Stimulated activated CD8-positive, alpha-beta memory T cell treated with anti-CD3 and anti-CD28 coated beads, Interleukin-15, amount 100 ng/mL, for 4 hours (primary cell): ENCODE measurements at places on chromosomes 6 and 20.

DNA sequence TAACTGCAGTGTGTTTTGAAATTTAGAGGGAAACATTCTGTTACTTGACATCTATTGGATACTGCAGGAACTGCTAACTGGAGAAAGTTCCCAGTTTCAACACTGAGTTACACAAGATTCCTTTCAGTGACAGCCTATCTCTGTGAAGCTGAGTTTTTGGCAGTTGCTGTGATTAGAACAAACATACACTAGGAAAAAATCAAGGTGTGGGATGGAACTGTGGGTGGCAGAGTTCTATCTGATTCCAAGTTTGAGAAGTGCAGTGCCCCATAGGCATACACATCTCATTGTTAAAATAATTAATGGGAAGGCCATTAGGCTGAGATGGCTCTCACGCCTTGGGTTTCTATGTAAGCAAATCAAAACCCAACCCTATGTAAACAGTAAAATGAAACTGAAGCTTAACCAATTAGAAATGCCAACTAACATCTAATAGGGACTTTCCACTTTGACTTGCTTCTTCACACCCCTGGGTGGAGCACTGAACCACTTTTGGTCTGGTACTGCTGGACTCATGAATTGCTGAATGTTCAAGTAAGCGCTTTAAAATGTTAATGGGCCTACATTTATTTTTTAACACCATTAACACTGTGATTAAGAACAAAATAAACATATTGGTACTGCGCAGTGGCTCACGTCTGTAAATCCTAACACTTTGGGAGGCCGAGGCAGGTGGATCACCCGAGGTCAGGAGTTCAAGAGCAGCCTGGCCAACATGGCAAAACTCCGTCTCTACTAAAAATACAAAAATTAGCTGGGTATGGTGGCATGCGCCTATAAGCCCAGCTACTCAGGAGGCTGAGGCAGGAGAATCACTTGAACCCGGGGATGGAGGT is 55.2 kb upstream of the TBC1D7 start:
- DNase-seq = no peak

DNA sequence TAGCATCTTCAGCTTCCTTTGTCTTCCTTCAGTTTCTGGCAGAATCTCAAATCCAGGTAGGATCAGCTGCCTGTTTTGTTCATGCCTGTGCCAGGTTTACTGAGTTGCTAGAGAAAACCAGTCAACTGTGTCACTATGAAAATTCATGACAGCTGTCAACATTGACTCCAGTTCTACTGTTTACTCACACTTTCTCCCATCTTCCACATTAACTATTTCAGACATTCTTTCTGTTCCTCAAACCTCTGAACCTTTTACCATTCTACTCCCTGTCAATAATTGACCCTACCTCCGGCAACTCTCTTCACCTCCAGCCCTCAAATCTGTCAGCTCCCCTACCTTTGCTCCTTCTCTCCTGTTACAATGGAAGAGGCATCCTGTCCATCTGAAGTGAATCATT is 8.5 kb downstream of the ENPP4 start:
- DNase-seq = no peak

GRCh38 chr20:59788811-59789397 is 144.5 kb downstream of the SYCP2 start:
- no peak for DNase-seq

- no peak for DNase-seq
Measured at GRCh38 chr20:14712302-14712739, 374.9 kb upstream of the FLRT3 start.

GRCh38 chr6:3386374-3386857 is 70.4 kb downstream of the SLC22A23 start:
- no peak for DNase-seq

DNA sequence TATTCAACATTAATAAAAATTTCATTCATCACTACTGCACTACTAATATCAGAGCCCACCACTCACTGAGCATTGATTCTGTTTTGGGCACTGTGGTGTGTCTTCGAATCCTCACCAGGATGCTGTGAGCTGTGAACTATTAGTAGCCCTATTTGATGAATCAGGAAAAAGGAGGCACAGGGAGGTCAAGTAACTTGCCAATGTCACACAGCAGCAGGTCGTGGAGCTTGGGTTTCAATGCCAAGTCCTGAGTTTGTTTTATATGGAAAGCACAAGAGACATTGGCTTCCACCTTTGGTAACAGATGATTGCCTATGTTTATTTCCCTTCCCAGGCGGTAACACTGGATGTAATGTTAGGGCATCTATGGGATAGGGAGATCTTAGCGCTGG is 15.0 kb downstream of the NQO2 start:
- no peak for DNase-seq

DNA sequence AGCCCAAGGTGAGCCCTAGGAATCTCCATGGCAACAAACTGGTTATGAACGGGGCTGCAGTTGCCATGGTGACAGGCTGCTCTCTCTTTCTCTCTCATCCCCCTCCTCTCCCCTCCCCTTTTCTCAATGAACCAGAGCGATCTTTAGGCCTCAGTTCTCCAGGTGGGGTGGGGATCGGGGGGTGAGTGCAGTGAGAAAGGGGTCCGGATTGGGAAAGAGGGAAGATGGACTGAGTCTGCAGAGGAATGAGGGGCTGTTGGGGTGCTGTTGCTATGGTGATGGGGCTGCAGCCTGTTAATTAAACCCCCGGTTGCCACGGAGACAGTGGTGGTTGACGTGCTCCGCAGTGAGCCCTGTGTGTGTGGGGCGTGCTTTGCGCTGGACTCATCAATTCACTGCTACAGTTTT is 3.6 kb upstream of the SLC12A5 start:
- no peak for DNase-seq

GRCh38 chr6:107032051-107032450 is 4.1 kb downstream of the MTRES1 start:
- DNase-seq = no peak

DNA sequence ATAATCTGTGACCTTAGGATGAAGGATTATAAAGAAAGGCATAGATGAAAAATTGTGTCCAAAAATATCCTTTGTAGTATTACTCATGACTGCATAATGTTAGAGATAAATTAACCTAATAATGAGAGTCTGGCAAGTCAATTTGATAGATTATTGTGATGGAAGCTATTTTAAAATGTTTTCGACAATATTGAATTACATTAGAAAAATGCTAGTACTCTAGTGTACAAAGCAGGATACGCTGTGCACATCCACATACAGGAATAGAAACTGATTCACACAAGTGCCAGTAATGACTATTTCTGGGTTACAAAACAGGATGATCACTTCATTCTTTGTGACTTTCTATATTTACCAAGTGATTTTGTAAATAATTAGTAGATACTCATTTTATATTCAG is 3.3 kb downstream of the SLC17A2 start:
- no peak for DNase-seq

GRCh38 chr6:166925141-166925996 is 31.0 kb downstream of the RNASET2 start:
- DNase-seq = no peak
